G401 (cell line): ENCODE measurements at places on chromosomes 7 and 10. TPM values are rescaled to one million over a fixed set of nuclear protein-coding genes. Genes with fewer than 3 reads are reported as not detected.

The FAM237B gene
- total RNA-seq = not detected in 2 replicates

The ZNF853 gene
- 12.1 and 16.6 TPM in 2 replicates for total RNA-seq

DNA sequence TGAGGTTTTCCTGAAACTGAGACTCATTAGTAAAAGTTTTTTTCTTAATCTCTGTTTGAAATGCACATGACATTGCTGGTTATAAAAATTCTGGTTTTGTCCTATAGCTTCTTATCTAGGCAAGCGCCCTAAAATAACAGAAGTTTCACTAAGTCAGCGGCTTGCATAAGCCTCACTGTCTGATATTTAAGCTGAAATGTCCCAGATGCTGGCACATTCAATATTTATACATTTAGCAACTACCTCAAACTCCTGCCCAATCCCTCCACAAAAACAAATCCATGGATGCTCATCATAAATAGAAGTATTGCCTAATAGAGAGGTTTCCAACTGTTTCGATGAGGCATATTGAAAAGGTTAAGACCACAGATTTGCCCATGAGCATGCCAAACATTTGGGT, 83.1 kb upstream of the EGR2 start:
- no peak for DNase-seq

DNA sequence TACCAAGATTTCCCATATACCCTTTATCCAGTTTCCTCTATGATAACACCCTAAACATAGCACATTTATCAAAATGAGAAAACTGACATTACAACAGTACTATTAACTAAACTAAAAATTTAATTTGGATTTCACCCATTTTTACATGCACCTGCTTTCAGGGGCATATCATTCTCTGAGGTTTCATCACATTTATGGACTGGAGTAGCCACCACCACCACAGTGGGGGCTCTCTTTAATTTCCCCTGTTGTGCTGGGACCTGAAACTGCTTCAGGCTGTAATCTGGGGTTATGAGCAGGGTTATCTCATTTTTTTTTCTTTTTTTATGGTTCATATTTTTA, 637.9 kb upstream of the DPP6 start:
- DNase-seq = no peak

DNA sequence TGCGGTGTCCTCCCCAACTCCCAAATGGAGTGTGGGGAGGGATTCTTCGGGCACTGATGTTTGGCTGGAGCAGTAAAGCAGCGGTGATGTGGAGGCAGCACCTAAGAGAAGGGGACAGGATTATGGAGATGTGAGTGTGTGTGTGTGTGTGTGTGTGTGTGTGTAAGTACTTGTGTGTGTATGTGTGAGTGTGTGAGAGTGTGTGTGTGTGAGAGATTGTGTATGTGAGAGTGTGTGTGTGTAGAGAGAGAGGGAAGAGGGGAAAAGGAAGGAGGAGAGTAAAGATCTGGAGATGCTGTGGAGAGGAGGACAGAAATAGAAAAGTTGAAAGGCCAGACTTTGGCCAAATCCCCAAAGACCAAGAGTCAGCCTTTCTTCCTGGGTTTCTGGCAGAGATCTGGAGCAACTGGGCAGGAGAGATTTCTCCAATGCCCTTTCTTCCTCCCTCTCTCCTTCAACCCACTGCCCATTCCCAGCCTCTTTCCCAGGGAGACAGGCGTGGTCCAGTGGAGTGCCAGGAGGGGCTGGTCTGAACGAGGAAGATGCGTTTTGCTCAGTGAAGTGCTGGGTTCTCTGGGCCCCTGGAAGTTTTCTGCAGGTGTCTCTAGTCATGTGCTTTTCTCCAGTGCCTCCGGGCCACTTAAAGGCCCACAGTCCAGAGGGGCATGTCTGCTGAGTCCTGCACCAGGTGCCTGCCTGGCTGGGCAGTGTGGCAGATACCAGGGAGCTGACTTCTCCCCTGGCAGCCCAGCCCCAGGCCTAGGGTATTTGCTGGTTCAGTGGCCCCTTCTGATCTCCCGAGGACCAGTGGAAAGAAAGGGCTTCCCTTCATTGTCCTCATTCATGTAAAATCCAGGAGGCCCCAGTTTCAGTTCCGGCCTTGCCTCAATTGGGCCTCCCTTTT, 60.5 kb downstream of the HK1 start:
- DNase-seq = no peak

DNA sequence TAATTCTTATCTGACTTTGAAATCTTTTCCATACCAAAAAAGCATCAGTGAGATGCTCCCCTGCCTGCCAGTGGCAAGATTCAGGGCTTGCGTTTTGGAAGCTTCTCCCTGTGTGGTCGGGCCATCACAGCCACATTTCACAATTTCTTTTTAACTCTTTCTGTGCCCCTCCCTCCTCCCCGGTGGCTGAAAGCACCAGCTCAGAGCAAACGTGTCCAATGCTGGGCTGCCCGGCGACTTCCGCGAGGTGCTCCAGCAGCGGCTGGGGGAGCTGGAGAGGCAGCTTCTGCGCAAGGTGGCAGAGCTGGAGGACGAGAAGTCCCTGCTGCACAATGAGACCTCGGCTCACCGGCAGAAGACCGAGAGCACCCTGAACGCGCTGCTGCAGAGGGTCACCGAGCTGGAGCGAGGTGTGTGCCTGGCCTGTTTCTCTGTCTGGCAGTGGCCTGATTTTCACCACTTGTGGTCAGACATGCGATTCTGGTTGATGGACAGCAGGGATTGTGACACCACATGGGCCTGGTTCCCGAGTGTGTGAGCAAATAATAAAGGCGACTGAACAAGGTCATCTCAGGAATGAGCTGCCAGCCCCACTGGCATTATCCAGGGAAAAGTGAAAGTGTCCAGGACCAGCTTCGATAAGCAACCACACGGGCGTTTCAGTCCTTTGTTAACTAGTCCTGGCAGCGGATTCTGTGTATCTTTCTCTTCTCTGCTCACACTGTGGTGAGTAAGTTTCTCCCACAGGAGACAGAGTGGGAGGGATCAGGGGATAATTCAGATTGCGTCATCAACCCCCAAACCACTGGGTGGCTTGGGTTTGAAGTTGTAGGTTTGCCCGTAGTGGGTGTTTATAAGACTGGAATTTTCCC, 2.6 kb downstream of the NPTX2 start:
- DNase-seq = no peak

The PBLD gene
- total RNA-seq = 0.37 and 2.3 TPM in 2 replicates

- DNase-seq = no peak
Measured at GRCh38 chr10:79155301-79156081, 86.7 kb downstream of the ZMIZ1 start.

The ASZ1 gene
- total RNA-seq = not detected in 2 replicates

The ELMO1 gene
- total RNA-seq = 0.95 TPM in 1 of 2 replicates, not detected in the other

The IRF5 gene
- total RNA-seq = not detected in 2 replicates

GRCh38 chr10:11080564-11080984, 62.9 kb downstream of the CELF2 start:
- DNase-seq = no peak

- no peak for DNase-seq
Measured at GRCh38 chr10:68163735-68164134, 54.4 kb downstream of the MYPN start.

- DNase-seq = no peak
Measured at GRCh38 chr10:60086862-60087261, 180.5 kb upstream of the CCDC6 start.

DNA sequence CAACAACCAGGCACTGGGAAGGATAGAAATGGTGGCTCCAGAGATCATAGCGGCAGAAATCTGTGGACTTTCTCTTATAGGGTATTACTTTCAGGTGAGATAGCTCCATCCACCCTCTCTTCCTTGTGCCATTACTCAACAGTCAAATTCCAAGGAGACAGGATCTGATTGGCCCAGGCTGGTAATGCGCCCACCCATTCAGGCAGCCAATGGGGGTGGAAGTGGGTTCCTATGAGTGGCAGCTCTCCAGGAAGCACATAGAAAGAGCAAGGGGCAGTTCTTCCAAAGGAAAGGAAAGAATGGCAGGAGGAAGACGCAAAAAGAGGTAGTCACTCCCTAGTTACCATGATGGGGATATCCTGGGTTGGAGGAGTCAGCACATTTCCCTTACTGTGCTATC, 94.4 kb downstream of the STRA8 start:
- no peak for DNase-seq

DNA sequence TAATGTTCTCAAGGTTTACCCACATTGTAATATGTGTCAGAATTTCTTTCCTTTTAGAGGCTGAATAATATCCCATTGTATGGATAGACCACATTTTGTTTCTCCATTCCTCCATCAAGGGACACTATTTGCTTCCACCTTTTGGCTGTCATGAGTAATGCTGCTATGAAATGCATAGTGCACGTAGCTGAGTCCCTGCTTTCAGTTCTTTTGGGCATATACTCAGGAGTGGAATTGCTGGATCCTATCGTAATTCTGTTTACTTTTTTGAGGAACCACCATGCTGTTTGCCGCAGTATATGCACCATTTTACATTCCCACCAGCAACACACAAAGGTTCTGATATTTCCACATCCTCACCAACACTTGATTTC, 60.0 kb downstream of the PRF1 start:
- no peak for DNase-seq

DNA sequence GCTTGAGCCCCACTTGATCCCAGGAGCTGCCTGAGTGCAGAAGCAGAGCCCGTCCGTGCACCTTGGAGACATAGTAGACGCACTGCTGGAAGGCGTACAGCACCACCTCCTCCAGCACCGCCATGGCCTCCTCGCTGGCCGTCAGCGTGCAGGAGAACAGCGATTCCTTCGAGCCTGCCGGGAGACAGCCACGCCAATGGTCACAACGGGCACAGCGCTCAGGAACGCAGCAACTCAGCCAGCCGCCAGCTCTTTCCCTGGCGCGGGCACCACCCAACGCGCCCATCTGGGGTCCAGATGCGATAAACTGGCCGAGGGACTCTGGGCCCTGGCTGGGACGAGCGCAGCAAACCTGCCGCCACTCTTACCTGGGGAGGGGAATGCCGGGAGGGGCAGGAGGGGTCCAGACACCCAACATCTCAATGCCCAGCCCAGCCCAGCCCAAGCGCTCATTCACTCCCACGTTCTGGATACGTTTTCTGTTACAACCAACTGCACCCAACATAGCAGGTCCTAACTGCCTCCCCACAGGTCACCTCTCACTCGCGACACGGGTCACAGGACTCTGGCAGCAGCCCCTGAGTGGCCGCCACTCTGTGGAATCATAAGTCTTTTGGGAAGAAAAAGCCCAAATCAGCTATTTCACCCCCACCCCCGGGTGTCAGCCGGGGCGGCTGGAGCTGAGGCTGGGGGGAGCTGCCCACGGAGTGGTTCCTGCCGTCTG, 41.9 kb downstream of the AP5Z1 start:
- no peak for DNase-seq

GRCh38 chr10:22365233-22365632, 19.9 kb downstream of the SPAG6 start:
- no peak for DNase-seq

The INTS15 gene
- 24.5 and 33.1 TPM in 2 replicates for total RNA-seq

- DNase-seq = no peak
Measured at GRCh38 chr7:114107522-114107921, 188.7 kb upstream of the PPP1R3A start.

DNA sequence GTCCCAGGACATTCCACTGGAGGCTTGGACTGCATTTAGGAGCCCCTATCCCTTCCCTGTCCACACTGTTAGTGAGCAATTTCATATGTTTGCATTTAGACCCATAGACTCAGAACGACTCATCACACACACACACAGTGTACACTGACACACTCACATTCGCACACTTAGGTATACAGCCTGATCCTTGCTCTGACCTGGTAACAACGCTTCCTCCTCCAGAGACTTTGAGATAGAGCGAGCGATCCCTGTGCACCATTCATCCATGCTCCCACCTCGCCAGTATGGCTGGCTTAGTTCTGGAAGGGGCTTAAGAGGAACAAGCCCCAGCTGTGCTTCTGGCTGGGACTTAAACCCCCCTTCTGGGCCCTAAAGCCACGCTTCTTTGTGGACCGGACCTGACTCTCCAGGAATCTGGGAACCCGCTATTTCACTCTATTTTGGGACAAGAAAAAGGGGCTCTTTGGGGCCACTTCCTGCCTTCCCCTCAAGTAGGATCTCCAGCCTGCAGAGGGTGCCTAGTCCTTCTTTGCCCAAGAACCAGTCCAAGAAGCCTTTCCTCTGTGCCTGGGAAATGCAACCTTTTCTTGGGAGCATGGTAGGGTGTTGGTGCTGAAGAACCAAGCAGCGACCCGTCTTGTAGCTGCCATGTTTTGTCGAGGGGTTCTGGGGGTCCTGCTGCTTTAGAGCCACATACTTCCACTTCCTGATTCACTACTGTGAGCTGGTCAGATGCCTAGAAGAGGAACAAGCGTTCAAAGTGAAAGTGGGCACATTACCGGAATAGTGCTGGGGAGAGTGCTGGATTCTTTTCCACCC, 1.1 kb upstream of the HOXA13 start:
- no peak for DNase-seq

GRCh38 chr10:35412003-35412723, 75.9 kb downstream of the CCNY start:
- no peak for DNase-seq

- DNase-seq = peak; percentile 95
Measured at GRCh38 chr7:87152112-87152896, at the start of gene DMTF1. Gene DMTF1 (plus strand): TSS chr7:87152453. CDS start chr7:87164942, 12,489 bp downstream.

GRCh38 chr10:131427281-131427680, 115.8 kb upstream of the TCERG1L start:
- DNase-seq = no peak

The PCDH15 gene
- total RNA-seq = not detected in 2 replicates

The MYPN gene
- 0.06 TPM in 1 of 2 replicates, not detected in the other for total RNA-seq

GRCh38 chr10:18278181-18278580, 138.0 kb downstream of the CACNB2 start:
- no peak for DNase-seq

GRCh38 chr7:123649964-123650363, 5.7 kb upstream of the LMOD2 start:
- no peak for DNase-seq

The PRXL2A gene
- 61.2 and 65.0 TPM in 2 replicates for total RNA-seq

GRCh38 chr7:24702755-24703154, 54.5 kb downstream of the GSDME start:
- DNase-seq = no peak

The PNLIPRP2 gene
- total RNA-seq = not detected in 2 replicates

The TAF3 gene
- 1.3 and 1.8 TPM in 2 replicates for total RNA-seq

DNA sequence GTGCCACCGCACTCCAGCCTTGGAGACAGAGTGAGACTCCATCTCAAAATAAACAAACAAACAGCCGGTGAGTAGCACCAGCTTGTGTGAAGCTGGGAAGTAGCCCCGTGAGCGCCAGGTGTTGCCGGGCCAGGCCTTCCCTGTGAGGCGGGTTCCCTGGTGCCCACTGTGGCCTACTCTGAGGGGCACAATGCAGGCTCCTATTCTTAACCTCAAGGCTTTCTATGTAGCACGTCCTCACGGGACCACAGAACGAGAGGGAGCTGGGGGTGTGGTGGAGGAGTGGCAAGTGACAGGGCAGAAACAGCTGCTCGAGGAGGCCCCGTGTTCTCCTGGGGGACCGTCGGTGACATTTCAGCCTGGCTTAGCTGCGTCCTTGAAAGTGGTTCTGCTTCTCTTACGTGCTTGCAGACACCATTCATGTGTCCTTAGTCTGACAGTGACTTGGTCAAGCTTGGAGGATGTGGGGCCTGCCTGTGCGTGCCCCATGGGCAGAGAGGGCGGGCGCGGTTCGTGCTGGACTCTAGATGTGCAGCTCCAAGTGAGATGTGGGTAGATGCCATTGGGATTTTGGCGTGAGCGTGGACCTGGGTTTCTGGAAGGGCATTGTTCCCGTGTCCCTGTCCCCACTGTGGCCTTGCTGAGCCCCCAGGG, 116.6 kb downstream of the NKX6-2 start:
- no peak for DNase-seq

The EZH2 gene
- total RNA-seq = 33.4 and 37.5 TPM in 2 replicates
